ENCODE measurements at places on chromosomes 7 and 10.

DNA sequence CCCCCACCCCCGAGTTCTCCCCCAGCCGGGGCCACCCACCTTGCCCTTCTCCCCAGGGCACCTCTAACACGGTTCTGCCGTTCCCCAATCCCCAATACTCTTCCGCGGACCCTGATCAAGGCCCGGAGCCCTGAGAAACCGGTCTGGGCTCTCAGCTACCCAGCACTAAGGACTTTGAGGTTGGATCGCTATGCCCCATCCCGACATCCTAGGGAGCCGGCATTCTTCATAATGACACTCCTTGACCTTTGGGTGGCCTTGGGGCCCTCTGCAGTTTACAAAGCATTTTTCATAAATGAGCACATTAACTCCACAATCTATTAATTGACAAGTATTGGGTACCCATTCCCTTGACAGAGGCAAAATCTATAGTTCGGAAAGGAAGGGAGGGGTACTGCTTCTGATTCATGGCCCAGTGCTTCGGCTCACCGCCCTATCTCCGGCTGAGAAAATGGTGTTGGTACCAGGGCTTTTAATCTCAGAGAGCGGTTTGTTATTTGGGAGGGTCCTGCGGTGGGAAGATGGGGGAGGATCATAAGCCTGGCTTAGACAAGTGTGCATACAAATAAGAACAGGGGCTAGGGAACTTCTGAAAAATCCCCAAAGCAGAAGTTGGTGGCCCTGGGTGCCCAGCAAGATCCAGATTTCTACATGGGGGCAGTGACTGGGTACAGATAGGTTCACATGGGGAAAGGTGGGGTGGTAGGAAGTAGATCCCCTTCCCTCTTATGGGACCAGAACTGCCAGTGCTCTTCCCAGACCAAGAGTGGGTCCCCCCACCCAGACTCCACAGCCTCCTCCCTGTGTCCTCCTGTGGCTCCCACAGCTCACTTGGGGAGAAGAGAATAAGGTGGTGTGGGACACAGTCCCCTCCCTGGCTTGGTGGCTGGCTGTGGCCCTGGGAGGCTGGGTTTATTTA lies 3.2 kb downstream of the IMPDH1 start:
- no peak for DNase-seq

DNA sequence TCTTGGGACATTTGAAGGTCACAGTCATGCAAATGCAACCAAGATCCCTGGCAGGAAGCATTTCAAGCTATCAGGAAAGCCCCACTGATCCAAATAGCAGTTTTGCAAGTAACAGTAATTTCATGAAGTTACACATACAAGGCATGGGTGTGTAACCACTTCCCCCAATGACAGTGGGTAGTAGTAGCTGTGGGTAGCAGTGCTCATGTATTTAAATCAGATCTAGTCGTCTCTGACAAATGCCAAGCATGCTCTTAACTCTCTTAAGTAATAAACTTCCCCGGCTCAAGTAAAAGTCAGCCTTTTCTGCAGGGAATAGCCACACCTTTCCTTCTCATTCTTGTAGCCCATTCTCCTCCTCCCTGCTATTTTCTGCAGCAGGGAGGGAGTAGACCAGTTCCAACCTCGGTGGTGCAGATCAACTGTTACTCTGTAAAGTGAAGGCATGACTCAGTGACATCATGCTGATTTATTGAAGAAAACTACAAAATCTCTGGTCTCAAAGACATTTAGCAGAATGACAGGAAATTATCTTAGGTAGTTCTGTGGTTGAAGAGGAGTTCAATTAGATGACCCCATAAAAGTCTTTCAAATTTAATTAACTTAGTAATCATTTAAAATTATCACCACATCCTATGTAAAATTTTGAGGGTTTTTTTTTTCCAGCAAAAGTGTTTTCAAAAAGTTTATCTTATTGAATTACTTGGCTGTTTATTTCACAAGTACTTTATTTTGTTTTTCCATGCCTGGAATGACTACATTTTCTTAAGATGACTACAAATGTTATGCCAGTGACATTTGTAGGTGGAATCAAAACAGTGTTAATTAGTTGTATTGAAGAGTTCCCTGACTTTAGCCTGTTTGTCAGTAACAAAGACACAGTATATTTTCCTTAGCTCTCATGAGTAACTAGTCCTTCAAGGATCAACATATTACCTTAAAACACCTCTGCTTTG lies 568.3 kb downstream of the INHBA start:
- DNase-seq, result no peak

DNA sequence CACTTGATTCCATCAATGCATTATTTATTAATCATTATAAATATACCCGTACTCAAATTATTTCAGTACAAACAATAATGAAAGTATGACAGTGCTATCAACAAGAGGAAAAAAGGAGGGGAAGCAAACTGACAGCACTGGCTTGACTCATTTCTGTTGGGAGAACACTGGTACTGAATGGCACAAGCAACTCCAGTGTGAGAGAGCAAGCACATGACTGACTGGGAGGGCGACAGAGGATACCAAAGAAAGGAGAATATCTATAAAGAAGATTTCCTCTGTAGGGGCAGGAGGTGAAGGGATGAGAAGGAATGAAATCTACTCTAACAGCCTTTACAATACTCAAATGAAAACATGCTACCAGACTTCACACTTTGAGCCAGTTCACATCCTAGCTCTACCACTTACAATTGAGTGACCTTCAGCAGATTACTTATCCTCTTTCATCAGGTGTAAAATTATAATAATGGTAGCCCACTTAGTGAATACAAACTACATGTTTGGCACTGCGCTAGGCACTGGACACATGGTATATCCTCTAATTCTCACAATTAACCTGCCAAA lies 1.5 kb downstream of the USP54 start:
- no peak for DNase-seq

- no peak for DNase-seq
Measured at GRCh38 chr10:70916241-70916640, 27.9 kb upstream of the PCBD1 start.

- DNase-seq, result no peak
Measured at GRCh38 chr10:93796167-93796566, 38.4 kb downstream of the LGI1 start.

DNA sequence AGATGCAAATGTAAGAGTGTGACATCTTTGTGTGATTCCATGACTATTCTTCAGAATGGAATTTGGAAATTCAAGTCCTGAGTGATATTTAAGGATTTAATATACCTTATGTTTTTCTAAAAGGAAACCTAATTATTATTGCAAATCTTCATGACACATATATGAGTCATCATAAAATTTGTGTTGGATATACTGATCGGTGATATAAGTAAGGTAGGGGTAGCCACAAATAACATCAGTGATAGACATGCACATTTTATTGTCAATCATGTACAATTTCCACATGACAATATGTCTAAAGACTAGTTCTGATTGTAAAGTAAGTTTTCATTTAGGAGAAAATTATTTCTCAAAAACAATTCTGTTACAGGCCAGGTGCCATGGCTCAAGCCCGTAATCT lies 59.7 kb upstream of the AGMO start:
- no peak for DNase-seq

- no peak for DNase-seq
Measured at GRCh38 chr10:50398381-50398780, 147.1 kb upstream of the ASAH2 start.

DNA sequence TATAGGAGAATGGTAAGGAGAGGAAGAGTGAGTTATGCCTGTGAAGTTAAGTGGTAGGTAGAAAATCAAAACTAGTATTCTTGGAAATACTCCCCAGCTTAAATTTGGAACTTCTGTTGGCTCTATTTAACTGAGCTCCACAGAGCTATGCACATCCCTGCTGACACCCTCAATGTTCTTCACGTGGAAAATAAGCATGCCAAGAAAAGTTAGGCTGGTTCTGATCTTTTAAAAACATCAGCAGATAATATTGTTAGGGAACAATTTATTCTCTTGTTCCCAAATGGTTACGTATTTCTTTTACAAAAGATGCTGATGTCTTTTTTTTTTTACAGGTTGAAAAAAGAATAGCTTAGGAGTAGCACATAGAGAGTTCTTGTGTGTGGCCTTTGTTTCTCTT lies 111.3 kb downstream of the MKLN1 start:
- DNase-seq, result no peak

GRCh38 chr10:4701016-4701415 lies 125.0 kb upstream of the AKR1E2 start:
- no peak for DNase-seq

DNA sequence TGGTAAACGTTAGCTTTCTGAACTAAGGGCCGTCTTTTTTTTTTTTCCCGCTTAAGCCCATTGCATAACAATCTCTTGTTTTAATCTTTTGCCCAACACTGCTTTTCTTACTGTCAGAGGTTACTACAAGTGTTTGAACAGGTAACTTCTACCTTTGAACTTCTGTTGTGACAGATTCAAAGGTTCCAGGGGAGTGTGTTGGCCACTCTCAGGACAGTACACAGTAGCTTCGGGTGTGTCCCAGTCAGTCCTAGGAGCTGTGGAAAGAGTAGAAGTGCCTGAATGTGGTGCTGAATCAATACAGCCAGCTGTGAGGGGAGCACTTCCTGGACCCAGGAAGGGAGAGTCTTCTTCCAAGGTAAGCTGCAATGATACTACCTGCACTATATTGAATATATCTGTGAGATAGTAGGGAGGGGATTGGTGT lies at the start of gene ACSL5:
Gene ACSL5, plus strand, starts transcription at position 205 of the 427 bp plus-strand sequence. CDS start 20,831 bp downstream, outside the sequence.
- no peak for DNase-seq

GRCh38 chr10:108037061-108037460 lies 872.6 kb upstream of the SORCS1 start:
- no peak for DNase-seq
